Right cardiac atrium (tissue), 5 donors: ENCODE measurements at places on chromosomes 6 and 20. TPM values are rescaled to one million over a fixed set of nuclear protein-coding genes. Genes with fewer than 3 reads are reported as not detected.

The RAD21L1 gene
- not detected for total RNA-seq

The BNIP5 gene
- not detected for total RNA-seq

The OR2H1 gene
- not detected for total RNA-seq

DNA sequence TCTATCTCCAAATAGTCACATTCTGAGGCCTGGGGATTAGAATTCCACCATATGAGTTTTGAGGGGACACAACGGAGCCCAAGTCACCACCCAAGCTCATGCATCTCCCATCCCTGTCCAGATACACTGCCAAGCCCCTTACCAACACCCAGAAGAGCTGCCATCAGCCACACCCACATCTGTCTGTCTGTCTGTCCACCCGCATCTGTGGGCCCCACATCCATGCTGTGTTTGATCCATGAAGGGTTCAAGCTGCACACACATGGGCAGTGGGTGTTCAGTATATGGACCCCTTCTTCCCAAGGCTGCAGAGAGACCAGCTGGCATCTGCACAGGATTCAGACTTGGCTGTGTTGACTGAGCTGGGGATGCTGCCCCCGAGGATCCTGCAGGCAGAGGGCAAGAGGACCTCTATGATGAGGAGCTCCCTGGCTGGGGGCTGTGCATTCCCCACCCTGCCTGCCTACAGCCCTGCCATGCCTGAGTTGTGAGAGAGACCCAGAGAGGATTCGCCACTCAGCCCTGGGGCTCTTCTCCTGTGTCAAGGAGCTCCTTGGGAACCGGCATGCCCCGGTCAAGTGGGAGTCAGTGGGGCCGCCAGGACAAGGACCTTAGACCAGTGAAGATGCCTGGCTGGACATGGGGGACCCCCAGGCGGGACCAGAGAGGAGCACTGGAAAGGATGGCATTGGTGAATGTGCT, 206.4 kb downstream of the SYNDIG1 start:
- DNase-seq: no peak

DNA sequence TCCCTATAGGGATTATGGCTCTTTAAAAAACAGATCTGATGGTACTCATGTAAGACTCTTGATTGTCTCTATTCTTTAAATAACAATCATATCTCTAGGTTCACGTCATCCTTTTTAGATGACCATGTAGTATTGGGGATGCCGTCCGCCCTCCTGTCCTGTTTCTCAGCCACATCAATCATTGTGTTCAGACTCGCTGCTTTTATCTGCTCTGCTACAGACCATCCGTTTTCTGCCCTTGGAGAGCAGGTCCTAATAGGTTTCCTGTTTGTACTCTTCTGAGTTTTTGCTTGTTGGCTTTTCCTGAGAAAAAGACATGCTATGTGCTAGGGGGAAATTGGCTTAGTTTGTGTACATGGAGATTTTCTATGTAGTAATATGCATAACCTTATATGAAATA, 76.8 kb downstream of the SASH1 start:
- no peak for DNase-seq

GRCh38 chr20:1323256-1323655, 5.7 kb downstream of the SDCBP2 start:
- no peak for DNase-seq

DNA sequence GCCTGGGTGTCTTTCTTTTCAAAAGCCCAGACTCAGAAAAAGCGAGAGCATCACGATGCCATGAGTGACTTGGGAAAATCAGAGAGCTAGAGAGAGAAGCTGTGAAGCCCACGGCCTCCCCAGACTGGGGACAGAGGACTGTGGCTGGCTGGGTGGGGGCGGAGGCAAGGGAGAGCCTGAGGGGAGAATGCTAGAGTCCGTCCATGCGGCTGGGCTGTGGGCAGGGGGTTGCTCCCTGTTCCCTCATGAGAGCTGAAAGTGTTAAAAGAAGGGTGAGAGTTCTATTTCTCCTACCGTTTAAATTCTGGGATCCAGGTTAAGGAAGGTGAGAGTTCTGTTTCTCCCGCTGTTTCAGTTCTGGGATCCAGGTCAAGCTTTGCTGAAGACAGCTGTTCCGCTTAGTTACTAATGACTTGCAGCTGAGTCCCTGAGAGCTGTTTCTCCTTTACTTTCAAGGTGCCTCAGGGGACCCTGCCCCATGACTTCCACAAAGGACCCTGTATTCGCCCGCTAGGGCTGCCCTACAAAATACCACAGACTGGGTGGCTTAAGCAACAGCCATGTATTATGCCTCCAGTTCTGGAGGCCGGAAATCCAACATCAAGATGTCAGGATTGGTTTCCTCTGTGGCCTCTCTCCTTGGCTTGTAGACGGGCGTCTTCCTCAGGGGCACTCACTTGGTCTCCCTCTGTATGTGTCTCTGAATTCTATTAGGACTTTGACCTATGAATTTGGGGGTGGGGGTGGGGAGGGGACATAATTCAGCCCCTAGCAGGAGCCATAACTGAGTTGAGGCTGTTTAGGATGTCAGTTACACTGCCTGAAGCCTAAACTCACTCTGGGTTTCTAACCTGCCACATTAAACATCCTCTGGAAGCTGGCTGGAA, 127.0 kb downstream of the PXDC1 start:
- no peak for DNase-seq

DNA sequence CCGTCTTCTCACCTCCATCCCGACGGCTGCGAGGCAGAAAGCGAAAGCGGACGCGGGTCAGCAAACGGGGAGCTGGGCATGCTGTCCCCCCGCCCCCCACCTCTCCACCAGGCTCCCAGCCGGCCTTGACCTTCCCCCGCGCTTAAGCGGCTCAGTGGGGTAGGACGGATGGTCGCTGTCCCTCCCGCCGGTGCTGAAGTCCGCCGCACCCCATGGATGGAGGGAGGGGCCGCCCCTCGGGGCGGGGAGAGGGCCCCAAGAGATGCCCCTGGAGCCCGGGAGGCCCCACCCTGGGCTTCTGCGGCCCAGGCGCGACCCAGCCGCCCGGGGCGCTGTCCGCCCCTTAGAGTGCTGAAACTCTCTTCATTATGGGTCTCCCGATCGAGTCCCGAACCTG, at the start of gene KCNB1:
KCNB1 (minus strand) TSS at position 48 of the 397 bp plus-strand sequence. CDS start 188 bp downstream, outside the sequence.
- DNase-seq: peak; percentile 79

DNA sequence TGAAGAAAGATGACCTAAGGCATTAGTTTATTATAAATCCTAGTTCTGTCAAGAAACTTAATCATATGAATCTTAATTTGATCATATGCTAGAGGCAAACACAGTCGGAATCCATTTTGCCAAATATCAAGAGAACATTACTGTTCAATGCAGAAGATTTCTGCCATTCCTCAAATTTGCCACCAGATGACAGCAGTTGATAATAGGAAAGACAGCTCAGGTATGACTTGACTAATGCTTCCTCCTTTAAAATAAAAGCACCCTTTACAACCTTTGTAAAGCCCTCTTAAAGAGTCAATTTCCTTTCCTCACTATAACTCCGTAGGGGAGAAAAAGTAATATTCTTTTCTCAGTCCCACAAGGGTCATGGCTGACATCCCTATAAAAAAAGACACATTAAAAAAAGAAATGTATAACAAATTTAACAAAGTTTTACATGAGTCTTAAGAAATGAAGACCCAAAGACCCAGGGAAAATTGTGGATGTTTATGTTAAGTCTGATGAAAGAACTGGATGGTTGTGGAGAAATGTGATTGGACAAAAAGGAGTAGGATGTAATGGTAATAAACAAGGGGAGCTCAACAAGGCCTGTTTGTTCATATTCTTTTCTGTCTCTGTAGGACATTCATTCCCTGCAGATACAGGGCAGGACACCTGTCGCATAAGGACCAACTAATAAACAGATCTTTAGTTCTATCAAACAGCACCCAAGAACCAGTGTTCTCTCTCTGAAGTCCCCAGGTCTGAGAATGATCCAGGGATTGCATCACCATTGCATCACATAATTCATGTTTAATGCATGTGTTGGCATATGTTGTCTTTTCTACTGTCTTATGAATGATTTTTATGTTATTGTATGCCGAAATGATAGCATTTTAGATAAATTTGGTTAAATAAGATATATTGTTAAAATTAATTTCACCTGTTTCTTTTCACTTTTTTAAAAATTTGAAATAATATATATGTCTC, 23.0 kb upstream of the IL17A start:
- no peak for DNase-seq
